Fibroblast of skin of right quadriceps (primary cell): ENCODE measurements at places on chromosomes 16 and 17.

GRCh38 chr17:62045517-62045916 is 19.6 kb downstream of the MED13 start:
- DNase-seq, result no peak

DNA sequence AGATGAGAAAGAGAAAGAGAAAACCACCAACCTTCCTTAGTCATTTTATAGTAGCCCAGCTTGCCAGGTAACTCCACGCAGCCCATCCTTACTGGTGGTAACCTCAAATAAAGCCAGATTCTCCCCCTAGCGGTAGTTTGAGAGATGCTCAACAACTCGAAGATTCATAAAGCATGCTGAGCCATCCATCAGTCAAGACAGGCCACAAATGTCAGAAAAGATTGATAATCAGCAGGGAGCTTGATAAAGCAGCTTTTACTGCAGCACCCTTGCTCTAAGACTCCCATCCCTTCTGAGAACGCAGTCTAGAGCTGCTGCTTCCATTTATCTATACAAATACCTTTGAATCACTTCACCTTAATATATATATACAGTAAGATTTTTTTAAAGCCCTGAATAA is 451.5 kb upstream of the HSBP1 start:
- peak; percentile 63 for DNase-seq

DNA sequence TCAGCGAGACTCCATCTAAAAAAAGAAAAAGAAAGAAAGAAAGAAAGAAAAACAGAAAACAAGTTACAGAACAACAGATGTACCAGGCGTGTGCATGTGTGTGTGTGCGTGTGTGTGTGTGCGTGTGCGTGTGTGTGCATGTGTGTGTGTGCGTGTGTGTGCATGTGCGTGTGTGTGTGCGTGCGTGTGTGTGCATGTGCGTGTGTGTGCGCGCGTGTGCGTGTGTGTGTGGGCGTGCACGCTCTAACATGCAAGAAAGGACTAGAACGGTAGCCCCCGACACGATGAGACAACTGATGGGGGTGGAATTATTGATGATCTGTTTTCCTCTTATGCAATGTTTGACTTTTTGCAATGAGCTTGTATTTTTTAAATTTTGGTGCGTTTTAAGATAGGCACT is 1.6 kb downstream of the ALDH3A1 start:
- DNase-seq, result no peak

- DNase-seq, result no peak
These were observed 148.2 kb downstream of the CPPED1 start for GRCh38 chr16:12655537-12655936.

DNA sequence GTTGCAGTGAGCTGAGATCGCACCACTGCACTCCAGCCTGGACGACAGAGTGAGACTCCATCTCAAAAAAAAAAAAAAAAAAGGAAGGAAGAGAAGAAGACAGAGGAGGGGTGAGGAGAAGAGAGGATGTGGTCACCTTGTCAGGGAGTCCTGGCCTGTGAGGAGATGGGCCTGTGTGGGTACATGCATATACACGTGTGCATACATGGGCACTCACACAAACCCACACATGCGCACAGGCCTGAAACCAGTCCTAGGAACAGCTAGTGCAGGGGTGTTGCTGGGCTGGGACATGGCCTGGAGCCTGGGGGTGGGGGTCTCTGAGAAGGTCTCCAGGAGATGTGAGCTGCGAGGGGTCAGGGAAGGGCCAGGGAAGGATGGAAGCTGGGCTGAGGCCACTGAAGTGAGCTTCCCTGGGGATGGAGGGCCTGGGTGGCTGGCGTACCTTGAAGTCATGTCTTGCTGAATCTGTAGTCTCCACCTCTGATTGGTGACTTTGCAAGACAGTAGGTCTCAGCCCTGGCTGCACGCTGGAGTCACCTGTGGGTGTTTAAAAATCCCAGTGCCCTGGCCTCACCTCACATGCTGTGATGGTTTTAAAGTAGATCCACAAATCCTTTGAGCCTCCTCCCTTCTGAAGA is 72.4 kb downstream of the MRM1 start:
- DNase-seq, result no peak

GRCh38 chr17:21165922-21166594 is 39.3 kb downstream of the DHRS7B start:
- no peak for DNase-seq

DNA sequence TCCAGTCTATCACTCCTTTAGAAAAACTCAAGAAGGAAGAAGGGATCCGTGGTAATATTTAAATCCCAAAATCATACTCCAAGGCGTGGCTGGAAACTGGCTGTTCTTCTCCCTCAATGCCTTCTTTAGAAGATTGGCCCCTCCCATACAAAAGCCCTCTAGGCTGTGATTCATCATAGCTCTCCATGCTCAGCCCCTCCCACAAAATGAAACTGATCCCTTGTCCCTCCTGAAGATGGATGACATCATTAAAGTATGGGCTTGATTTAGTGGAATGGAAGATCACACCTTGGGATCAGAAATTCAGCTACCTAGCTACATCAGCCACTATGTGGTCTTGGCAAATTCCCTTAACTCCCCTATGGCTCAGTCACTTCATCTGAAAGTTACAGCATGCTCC is 4.1 kb downstream of the GRIN2A start:
- peak; percentile 30 for DNase-seq

DNA sequence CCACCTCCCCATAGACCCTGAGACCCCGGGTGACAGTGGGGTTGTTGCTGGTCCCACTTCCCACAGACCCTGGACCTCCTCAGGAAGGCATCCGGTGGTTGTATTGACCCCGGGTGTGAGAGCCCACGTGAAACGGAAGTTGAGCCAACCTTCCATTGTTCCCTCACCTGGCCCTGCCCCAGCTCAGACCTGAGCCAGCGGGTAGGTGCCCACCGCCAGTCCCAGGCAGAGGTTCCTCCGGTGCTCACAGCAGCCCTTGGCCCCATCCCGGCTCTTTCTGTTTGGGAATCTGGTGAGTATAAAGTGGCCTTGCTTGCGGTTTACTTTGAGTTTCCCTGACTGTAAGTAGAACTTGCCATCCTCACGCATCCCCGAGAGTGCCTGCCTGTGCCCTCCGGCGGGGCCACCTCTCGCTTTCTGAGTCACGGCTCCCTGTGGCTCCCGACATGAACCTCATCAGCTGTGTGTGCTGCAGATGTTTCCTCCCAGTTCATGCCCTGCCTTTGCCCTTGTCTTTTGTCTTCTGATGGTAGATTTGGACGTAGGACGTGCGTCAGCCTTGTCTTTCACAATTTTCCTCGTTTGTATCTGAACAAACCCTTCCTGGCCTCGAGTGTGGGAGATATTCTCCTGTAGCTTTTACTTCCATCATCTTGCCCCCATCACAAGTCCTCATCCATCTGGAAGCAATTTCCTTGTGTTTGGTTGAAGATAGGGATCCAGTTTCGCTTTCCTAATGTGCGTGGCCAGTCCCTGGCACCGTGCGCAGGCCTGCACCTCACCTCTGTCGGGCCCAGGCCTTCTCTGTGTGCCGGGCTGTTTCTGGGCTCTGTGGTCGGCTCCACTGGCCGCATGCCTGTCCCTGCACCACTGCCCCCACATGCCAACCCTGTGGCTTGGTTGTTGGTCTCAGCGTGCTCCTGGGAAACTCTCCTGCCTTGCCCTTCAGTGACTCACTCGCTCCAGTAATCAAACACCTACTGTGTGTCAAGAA is 76.0 kb downstream of the METRNL start:
- peak; percentile 85 for DNase-seq

DNA sequence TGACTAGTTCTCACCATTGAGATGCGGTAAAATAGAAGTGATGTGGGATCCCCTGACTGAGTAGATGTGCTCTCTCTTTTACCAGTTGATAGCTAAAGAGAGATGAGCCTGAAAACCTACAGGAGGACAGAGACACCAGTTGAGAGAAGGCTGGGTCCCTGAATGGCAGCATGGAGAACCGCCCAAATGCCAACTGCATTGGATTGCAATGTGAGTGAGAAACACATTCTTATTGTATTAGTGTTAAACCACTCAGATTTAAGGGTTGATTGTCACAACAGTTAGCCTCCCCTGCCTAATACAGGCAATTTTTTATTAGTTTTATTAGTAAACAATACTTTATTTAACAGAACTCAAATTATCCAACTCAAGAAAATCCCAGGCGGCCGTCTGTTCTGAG is 61.2 kb downstream of the SPACA3 start:
- DNase-seq, result no peak

- DNase-seq, result no peak
These were observed 29.6 kb downstream of the SGSM2 start for GRCh38 chr17:2366747-2367494.

GRCh38 chr17:14214271-14214670 is 22.4 kb downstream of the CDRT15 start:
- DNase-seq, result peak; percentile 44

DNA sequence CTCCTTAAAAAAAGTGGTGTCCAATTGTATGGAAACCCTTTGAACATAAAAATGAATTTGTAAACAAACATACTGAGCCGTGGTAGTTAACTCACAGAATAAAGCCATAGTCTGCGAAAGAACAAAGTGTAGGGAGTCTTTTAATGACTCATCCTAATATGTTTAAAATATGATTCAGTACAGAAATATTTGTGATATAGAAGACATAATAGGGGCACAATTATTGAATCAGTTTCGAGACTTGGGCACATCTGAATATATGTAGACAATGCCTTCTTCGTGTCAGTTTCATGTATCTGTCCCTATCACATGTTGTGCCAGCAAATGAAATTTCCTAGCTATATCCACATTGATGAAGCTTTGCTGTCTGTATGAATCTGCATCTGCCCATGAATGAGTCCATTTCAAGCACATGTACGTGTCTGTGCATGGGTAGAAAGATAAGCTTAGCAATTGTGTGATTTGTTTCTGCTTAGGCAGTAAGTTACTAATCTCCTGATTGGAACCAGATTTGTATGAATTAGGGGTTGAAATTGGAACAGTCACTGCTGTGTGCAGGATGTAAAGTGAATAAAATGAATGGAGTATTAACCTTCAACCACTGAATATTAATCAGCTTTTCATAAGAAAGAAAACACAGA is 112.5 kb upstream of the SOX9 start:
- peak; percentile 43 for DNase-seq

DNA sequence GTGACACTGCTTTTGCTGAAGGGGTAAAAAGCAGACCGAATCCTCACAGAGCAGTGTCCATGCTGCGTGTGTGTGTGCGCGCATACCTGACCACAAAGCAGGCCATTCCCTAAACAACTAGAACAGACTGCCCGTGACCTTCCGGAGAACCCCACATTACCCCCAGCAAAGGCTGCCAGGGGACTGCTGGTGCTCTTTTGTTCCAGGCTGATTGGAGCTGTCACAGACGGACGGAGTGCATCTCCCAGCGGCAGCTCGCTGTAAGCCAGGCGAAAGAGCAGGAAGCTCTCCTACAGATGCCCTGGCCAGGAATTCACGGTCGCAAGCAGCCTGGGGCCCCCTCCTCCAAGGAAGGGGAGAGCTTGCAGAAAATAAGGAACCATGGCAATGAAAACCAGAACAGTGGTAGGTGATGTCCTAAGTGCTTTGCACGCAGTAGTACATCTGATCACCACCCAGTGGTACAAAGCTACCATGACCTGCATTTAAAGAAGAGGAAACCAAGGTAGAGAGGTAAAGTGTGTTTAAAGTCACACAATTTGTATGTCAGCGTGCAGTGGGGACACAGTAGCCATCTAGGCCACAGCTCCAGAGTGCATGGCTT is 153.4 kb upstream of the DYNLRB2 start:
- DNase-seq, result no peak

- DNase-seq, result no peak
These were observed 354 bp upstream of the ESRP2 start for GRCh38 chr16:68236137-68236825.

GRCh38 chr16:72974142-72974769 is 73.7 kb downstream of the ZFHX3 start:
- DNase-seq, result no peak

DNA sequence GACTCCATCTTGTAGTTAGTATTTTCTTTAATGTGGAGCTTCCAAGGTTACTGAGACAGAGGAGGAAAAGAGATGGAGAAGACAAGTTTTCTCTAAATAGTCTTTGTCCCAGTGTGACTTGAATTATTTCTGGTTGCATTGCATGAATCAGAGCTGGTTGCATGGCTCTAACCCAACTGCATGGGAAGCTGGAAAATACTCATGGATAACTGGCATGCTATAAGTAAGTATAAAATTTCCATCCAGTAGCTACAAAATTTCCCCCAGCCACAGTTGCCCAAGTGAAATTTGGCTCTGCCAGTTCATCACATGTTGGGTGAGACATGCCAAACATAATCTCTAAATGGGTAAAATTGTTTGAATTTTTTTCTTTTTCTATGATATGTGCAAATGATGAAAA is 1161.5 kb downstream of the CDH11 start:
- DNase-seq, result no peak

- no peak for DNase-seq
These were observed 2.1 kb upstream of the AMDHD2 start for GRCh38 chr16:2517954-2518605.

- DNase-seq, result peak; percentile 39
These were observed 5.2 kb downstream of the CACNA1G start for GRCh38 chr17:50565402-50566350.

- no peak for DNase-seq
These were observed 27.0 kb downstream of the PIGL start for GRCh38 chr17:16243801-16244567.

- peak; percentile 57 for DNase-seq
These were observed 17.0 kb downstream of the CAVIN1 start for GRCh38 chr17:42405963-42406495.

DNA sequence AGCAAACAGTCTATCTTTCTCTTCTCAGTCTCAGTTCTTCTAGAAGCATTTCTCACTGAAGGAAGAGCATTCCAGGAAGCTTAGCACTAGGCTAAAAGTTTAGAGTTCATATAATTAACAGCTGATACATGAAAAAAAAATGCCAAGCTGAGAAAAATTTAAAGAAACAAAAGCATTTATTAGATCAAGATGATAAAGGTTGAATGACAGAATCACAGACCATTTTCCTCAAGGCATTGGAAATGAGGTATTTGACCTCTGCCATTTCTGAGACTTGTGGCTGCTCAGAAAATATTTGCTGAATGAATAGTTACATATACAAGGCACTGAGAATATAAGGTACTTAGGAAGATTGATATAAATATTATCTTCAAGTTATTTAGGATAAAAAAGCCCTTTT is 901.6 kb upstream of the GOT2 start:
- peak; percentile 89 for DNase-seq

GRCh38 chr16:5045499-5046115 is 11.9 kb upstream of the NAGPA start:
- DNase-seq, result no peak

GRCh38 chr16:81530296-81530721 is 85.7 kb downstream of the CMIP start:
- DNase-seq, result no peak

DNA sequence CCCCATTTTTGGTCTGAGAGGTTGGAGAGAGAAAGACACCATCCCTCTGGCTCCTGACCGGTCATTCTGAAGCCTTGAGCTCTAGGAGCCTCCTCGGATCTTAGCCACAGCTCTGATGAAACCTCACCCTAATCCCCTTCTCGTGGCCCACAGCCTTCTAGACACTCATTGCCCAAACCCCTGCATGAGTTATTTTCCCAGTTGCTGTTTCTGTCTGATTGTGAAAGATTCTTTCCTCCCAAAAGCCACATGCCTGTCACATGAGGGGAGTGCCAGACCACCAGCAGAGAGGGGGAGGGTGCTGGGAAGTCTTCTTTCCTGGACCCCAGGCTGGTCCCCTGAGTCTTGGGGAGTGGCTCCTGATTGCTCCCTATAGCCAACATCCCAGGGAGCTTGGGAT is 17.6 kb upstream of the ABR start:
- peak; percentile 88 for DNase-seq
